ENCODE measurements at places on chromosomes 4 and X.

DNA sequence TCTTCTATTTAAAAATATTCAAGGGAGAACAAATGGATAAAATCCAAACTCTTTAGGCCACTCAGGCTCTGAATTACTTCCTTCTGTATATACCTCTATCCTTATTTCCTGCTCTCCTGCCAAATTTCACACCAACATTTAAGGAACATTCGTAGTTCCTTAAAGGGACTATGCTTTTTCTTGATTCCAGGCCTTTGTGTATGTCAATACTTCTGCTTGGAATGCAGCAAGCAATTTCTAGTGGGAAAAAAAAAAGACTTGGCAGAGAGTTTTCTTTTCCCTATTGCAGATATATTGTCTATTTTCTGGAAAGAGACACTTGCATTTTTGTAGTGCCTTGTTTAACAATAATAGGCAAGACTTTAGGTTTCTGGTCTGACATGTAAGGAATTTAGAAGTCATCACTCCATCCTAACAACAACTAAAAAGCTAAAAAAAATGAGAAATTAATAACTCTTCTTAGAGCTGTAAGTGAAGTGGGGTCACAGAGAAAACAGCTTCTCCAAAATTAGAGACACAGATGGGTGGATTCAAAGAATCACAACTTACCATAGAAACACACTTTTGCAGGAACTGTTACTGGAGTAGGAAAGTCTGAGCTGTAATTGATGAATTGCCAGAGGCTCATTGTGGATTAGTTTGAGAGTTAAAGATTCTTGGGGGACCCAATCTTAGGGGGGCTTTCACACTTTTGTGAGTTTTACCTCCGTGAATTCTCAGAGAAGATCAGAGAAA is 2.1 kb upstream of the ADH5 start:
- no peak for DNase-seq

GRCh38 chrX:94600077-94600476 is 926.1 kb downstream of the FAM133A start:
- DNase-seq = no peak

GRCh38 chrX:53281963-53282695 is 745 bp upstream of the IQSEC2 start:
- no peak for DNase-seq

GRCh38 chrX:14051416-14051815 is 21.7 kb upstream of the GEMIN8 start:
- DNase-seq = no peak

- DNase-seq = no peak
Measured at GRCh38 chrX:21153503-21153902, 220.7 kb upstream of the CNKSR2 start.

DNA sequence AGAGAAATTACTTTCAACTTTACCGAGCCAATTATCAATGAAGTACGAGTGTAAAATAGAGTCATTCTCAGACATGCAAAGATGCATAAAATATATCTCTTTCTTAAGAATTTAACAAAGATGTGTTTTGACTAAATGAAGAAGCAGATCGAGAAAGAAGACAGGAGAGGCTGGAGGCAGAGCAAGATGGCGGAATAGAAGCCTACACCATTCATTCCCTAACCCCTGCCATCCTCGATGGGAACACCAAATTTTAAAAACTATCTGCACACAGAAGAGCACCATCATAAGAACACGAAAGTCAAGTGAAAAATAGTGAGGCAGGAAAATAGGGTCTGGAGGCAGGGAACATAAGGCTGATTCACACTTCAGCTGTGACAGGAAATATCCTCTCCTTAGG is 35.0 kb downstream of the CCDC158 start:
- DNase-seq = no peak

- no peak for DNase-seq
Measured at GRCh38 chr4:151629097-151629783, 131.6 kb downstream of the GATB start.

- no peak for DNase-seq
Measured at GRCh38 chr4:146033149-146033548, 94.5 kb upstream of the ZNF827 start.

DNA sequence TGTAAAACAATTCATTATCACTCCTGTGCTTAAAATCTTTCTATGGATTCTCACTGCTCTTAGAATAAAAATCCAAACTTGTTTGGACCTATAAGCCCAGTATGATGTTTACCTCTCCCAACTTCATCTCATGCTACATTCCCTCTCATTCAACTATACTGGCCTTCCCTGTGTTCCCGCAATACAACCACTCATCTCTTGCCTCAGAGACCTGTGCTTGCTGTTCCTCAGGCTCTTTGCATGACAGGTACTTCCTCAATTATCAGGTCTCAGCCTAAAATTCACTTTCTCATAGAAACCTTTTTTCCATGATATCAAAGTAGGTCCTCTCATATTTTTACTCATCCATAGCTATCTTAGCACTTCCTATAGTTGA is 71.7 kb downstream of the ENOX2 start:
- no peak for DNase-seq

GRCh38 chr4:2336659-2337058 is 74.8 kb upstream of the MXD4 start:
- no peak for DNase-seq

DNA sequence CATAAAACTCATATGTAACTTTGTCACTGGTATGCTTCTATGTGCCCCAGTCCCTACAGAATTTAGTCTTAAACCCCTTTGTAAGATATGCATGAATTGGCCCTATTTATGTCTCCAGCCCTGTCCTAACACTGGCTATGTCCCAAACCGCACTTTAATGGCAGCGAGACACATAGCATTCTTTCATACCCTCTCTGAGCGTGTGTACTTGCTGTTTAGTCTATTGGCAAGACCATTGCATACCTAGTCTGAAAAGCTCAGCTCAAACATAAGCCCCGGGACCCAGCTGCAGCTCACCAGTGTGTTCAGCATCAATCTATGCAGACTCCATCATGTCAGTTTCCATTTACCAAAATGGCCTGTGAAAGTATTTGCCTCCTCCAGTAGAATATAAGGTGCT is 1018.4 kb upstream of the TENM3 start:
- no peak for DNase-seq

- DNase-seq = no peak
Measured at GRCh38 chr4:121061215-121061614, 11.1 kb downstream of the NDNF start.

DNA sequence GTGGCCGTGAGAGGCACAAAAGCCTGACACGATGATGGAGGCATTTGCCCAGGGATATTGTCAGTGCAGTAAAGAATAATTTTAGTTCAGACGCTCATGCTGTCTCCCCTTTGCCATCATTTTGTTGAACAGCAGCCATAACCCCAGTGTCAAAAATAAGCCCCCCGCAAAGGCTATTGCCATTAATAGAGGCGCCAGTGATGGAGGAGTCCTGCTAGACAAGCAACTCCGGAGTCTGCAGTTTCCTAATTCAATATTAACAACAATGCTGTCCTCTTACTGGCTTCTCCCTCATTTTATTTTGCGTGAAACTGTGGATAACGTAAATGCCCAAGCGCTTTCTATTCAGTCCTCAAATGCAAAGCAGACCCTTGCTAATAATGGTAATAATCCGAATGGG is 603 bp upstream of the SMS start:
- DNase-seq = no peak

DNA sequence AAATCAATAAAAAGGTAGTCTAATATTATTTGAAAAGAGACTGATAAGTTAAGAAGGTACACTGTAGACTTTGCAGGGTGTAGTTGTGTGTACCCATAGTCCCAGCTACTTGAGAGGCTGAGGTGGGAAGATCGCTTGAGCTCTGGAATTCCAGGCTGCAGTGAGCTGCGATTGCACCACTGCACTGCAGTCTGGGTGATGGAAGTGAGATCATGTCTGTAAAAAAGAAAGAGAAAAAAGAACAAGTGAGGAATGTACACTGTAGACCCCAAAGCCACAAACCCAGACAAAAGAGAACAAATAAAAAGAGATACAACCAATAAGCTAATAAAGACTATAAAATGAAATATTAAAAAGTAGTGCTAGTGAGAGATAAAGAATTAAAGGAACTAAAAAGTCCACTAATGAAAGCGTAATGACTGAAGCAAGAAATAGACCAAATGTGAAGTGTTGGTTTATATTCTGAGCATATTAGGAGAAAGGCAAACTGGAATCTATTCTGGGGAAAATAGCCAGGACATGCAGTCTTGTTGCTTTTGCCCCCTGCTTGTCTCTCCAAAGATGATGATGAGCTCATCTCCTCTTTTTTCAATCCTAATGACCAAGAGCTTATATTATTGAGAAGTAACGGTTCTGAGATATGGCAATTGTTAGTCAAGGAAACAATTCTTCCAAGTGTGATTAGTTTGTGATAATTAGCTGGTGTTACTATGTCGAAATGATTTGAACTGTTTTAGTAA is 19.1 kb downstream of the GSX2 start:
- DNase-seq = no peak

- no peak for DNase-seq
Measured at GRCh38 chr4:100060765-100061416, 110.8 kb upstream of the H2AZ1 start.

- no peak for DNase-seq
Measured at GRCh38 chrX:79153348-79153747, 8.9 kb downstream of the GPR174 start.

DNA sequence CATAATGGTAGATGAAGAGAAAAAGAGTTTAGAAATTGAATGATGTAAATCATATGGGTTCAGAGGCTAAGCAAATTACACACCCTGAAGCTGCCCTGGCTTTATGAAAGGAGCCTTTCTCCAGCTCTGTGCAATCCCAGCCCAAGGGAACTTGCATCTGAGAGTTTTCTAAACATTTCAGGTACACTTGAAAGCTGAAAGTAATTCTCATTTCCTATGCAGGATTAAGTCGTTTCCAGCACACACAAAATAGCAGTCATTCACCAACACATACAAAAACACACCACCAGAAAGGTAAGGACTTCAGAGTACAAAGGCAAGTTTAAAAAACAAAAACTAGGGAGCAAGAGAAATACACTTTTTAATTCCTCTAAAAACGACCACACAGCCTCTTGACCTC is 1.7 kb downstream of the PDGFC start:
- no peak for DNase-seq

DNA sequence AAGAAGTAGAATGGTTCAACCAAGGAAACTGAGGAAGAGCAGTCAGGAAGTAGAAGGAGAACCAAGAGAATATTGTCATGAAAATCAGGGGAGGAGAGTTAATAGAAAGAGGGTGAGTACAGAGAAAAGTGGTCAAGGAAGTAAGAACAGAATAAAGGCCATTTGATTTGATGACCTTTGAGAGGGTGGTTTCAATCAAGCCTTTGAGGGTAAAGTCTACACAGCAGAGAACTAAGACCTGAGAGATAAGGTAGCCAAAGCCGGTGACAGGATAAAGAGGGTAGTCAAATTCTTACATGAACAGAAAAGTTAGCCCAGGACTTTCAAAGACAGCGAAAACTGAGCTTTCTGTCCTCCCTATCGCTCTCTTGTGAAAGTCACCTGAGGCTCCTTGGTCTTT is 34.6 kb upstream of the FGF16 start:
- DNase-seq = no peak

DNA sequence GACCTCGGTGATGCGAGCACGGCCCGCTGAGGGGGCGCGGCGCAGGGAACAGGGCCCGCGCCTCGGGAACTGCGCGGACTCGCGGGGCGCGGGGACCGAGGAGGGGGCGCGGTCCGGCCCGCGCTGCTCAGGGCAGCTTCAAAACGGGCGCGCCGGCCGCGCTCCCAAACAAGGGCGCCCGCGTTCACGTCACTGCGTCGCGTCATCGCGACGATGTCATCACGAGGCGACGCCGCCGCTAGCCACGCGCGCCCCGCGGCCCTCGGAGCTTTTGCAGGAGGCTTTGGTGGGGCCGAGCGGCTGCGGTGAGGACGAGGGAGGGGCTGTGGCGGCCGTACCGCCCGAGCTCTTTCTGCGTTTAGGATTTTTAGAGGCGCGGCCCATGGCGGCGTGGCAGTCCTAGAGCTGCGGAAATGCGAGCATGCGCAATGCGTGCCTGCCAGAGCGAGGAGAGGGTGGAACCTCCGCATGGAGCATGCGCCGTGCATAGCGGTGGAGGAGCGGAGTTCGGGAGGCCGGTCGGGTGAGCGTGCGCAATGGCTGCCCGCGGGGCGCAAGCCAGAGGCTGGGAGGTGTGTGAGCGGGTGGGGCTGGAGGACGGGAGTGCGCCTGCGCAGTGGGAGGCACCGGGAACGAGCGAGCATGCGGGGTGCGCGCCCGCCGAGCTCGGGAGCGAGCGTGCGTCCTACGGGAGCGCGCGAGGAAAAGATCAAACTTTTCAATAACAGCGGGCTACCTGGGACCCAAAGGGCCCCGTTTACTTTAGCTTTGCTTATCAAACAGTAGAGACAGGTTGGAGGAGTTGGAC is at the start of gene PPP2R3B:
Gene PPP2R3B (minus strand): TSS at position 140 of the 808 bp plus-strand sequence. CDS start 216 bp downstream, outside the sequence.
- DNase-seq = peak; percentile 97

DNA sequence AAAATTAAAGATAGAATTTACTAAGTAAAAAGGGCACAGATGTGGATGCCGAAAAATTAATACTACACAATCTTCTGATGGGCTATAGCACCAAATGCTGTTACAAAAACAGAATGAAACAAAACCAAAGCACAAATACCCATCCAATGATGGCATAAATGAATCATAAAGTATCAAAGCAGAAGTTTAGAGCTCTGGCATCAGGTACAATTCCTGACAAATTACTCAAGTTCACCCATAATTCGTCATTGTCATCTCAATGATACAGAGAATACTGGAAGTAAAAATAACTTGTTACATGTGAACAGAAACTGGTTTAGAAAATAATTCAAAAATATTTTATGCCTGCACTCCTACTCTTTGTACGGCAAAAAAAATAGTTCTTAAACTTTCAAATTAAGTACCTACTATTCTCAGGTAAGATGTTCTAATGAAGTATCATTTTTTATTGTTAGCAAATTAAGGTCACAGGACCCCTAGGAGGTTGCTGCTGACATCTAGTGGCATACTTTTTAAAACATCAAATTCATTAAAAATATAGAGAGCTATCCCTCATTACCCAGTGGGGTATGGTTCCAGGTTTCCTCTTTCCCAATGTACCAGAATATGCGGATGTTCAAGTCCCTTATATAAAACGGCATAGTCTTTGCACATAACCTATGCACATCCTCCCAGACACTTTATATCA is 126.1 kb downstream of the INPP4B start:
- no peak for DNase-seq

GRCh38 chrX:131802836-131803626 is 220.1 kb upstream of the STK26 start:
- peak; percentile 73 for DNase-seq

- no peak for DNase-seq
Measured at GRCh38 chr4:7867701-7868435, 71.8 kb downstream of the AFAP1 start.

GRCh38 chr4:138831948-138832347 is 183.6 kb upstream of the NOCT start:
- DNase-seq = no peak

DNA sequence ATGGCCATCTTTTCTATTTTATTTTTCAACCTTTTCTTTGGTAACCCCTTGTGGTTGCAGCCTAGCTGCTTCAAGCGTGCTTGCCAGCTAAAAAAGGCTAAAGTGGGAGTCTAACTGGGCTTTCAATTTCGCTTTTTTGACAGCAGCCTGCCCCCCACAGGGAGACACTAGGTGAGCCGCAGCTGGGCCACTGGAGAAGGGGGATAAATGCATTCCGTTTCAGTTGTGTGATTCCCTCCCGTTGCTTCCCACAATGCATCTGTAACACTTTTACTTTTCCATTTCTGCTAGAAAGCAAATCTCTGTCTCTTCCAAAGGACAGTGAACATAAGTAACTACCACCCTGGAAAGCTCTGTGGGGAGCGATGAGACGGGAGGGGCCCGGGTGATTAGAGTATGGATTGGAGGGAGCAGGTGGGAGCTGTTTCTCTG is 86.3 kb upstream of the RAPGEF2 start:
- DNase-seq = no peak

GRCh38 chr4:69656653-69657158 is 3.7 kb upstream of the UGT2A1 start:
- DNase-seq = no peak
